Foreskin keratinocyte (primary cell): ENCODE measurements at places on chromosomes 2 and 18.
A peak's percentile ranks its signal among the peaks of the same experiment; 100 is the strongest.

GRCh38 chr2:191933307-191934105, 86.6 kb upstream of the CAVIN2 start:
- peak; percentile 71 for DNase-seq

DNA sequence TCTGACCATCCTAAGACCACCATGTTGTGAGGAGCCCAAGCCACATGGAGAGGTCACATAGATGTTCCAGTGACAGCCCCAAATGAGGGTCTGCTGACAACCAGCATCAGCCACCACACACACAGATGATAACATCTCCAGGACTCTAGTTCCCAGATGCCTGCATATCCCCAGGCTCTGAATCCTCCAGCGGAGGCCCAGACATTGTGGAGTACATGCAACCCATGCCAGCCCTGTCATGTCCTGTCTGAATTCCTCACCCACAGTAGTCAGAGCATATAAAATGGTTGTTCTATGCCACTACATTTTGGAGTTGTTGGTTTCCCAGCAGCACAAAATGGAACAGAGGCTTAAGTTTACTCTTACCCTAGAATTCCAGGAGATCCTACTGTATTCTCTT, 122.0 kb upstream of the SLC35G4 start:
- DNase-seq, result no peak

DNA sequence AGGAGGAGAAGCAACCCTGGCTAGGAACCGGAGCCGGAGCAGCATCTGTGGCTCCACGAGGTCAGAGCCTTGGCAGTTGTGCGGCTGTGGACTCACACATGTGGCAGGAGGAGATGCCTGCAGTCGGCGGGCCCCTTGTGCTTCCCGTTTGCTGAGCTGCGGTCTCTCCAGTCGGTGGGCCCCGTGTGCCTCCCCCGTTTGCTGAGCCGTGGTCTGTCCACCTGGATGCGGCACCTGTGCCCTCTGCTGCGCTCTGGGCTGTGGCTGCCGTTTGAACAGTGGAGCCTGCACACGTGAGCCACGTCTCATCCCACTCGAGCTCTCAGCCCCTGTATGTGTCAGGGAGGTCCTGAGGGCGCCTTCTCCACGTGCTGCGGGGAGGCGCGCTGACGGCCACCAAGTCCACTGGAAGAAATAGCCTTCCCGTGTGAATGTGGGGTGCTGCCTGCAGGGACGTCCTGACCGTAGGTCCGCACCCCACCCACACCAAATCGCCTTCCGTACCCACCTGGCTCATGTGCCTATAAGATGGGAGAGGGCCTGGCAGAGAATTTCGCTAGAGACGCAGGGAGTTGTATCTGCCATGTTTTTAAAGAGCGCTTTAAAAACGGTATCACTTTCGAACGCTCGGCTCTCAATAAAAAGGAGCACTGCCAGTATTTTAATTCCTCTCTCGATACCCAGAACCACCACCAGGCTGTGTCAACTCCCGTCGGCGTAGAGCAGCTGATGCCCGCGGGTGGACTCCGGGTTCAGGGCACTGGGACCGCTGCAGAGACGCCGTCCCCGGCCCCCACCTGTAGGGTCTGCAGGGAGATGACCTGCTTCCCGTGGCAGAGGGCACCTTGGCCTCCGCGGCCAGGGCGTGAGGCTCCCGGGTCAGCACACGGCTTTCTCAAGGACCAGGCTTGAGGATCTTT, 117.0 kb downstream of the NFATC1 start:
- DNase-seq, result no peak

DNA sequence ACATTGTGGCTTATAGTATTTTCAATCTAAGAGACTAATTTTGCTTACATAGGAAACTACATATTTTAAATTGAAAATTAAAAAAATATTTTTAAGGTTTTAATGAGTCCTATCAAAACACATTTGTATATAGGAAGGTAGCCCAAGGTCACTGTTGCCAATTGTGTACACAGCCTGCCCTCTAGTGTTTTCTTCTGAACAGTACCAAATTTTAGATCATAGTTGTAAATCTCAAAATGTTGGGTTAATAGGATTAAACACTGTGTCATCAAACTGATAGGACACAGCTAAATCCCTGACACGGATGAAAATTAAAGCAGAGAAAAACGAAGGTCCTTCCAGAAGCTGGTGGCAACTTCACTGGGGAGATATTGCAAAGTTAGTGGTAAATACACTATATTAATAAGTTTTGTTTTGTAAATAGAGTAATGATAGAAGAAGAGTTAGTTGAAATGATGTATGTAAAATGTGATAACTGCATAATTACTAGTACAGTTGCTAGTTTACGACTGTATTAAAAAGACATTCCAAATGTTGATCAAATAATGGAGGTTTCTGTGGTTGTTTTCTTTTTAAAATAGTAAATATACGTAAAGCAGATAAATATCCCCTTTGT, 19.7 kb downstream of the CLUL1 start:
- DNase-seq, result peak; percentile 15

DNA sequence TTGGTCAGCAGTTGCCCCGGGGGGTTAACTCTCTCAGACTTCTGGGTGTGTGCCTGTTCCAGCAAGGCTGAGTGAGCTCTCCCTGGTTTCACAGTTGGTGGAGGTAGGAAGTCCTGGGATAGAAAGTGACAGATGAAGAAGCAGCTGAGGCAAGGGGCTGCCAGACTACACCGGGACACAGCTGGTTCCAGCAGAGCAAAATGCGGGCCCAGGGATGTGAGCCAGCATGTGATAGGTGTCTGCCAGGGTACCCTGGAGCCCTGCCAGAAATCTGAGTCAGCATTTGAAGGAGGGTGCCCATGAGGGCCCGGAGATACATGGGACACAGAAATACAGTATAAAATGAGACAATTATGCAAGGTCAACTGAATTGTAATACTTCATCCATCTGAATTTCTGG, 79.3 kb upstream of the LGALSL start:
- no peak for DNase-seq

DNA sequence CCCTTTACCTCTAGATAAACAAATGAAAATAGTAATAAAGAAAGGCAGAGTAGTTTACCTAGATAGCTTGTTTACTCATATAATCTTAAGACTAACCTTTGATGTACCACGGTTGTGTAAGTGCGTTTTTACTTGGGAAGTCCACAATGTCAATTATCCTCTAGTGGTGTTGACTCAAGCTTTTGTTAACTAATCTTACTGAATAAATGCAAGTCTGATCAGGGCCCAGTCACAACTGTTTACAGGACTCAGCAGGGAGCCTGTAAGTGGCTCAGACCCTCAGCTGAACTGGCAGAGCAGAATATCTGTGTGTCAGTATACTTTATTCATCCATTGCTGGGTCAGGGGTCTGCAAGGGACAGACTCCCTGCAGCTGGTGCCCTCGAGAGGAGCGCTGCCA, 98.1 kb upstream of the ACAA2 start:
- no peak for DNase-seq
